ENCODE measurements at places on chromosomes 6 and 20.

- no peak for DNase-seq
- H3K27me3 ChIP-seq: peaks cover 34% of the 10 kb centered on the region
- H3K4me3 ChIP-seq: no peak overlapping the region
- H3K4me1 ChIP-seq: no peaks in the 10 kb centered on the region
- no peak overlapping the region for H3K27ac ChIP-seq
- no peaks in the 10 kb centered on the region for H3K36me3 ChIP-seq
These were observed 3.0 kb downstream of the GLP1R start for GRCh38 chr6:39051399-39052122.

DNA sequence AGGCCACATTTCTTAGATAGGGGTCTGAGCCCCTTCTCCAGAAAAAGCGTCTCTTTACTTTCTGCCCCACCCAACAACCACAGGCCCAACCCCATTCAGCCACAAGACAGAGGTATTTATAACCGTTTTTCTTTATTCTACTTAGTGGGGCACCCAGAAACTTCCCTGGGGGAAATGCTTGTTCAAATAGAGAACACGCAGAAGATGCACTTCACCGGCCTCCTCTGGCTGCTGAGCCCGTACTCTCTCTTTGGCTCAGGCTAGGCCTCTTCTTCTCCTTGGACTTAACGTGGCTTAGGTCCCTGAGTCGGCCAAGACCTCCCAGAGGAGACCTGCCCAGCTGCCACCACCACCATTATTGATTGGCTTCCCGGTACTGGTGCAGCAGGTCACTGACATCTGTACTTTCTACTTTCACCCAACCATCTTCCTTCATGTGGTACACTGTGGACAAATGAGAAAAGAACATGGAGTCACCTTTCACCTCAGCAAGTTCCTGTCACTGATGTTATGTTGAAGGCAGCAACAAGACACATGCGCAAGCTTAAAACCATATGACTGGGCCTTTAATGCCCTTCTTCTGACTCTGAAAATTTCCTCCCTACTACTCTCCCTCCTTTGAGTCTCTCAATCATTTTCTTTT, 2.2 kb upstream of the TAP2 start:
- no peak for DNase-seq
- peaks cover 9% of the 10 kb centered on the region for H3K36me3 ChIP-seq
- H3K27ac ChIP-seq: no peak overlapping the region
- no peak overlapping the region for H3K4me3 ChIP-seq

- DNase-seq: peak; percentile 77
- no peak overlapping the region for H3K27ac ChIP-seq
- H3K36me3 ChIP-seq: no peaks in the 10 kb centered on the region
- peaks cover 13% of the 10 kb centered on the region for H3K4me1 ChIP-seq
- no peaks in the 10 kb centered on the region for H3K27me3 ChIP-seq
- H3K4me3 ChIP-seq: no peak overlapping the region
These were observed 176.4 kb upstream of the BMP2 start for GRCh38 chr20:6590891-6591637.

- H3K4me3 ChIP-seq: no peak overlapping the region
- H3K27ac ChIP-seq: no peak overlapping the region
- H3K27me3 ChIP-seq: no peaks in the 10 kb centered on the region
- no peak for DNase-seq
These were observed 284.2 kb downstream of the BTBD9 start for GRCh38 chr6:38355519-38355918.

GRCh38 chr6:157181649-157182048, 141.7 kb downstream of the TMEM242 start:
- H3K4me1 ChIP-seq: no peaks in the 10 kb centered on the region
- H3K27me3 ChIP-seq: no peaks in the 10 kb centered on the region
- H3K27ac ChIP-seq: no peak overlapping the region
